Lung (tissue), 17 donors: ENCODE measurements at places on chromosomes 11 and 22. TPM values are rescaled to one million over a fixed set of nuclear protein-coding genes. Genes with fewer than 3 reads are reported as not detected.

GRCh38 chr22:31288496-31289240 lies 3.6 kb downstream of the PIK3IP1 start:
- no peak for DNase-seq

DNA sequence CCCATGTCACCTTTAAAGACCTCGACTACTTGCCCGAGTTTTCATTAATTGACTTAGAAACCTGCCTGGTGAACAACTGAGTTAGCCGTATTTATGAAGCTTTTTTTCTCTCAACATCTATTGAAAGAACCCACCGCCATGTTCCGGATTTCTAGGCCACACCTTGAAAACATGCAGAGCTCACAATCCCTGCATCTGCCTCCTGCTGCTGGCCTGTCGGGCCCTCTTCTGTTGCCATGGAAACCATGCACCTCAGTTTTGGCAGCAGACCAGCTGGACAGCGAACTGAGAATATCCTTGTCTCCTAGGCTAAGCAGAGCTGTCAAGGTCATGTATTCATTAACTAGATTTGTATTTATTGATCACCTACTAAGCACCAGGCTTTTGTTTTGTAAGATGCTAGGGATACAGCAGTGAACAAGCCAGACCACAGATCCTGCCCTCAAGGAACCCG lies 4.3 kb upstream of the PATZ1 start:
- DNase-seq: peak; percentile 58

FERMT3 gene
- total RNA-seq: 102 TPM

MAP6 gene
- 17.8 TPM for total RNA-seq

SLC1A2 gene
- 17.0 TPM for total RNA-seq

DNA sequence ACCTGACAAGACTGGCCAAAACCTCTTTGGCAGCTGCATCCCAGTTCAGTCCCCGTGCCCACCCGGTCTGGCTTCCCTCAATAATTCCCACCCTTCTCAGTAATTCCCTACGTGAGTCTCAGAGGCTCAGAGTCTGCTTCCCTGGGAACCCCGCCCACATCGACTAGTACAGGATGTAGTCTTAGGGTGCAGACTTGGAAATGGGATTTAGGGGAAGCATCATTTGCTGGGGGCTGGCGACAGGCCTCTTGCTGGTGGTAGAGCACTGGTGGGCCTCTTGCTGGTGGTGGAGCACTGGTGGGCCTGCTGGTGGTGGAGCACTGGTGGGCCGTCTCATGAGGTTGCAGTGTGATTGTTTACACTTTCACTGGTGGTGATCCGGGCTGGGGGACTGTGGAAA lies 199.5 kb upstream of the B3GAT1 start:
- DNase-seq: no peak

DNA sequence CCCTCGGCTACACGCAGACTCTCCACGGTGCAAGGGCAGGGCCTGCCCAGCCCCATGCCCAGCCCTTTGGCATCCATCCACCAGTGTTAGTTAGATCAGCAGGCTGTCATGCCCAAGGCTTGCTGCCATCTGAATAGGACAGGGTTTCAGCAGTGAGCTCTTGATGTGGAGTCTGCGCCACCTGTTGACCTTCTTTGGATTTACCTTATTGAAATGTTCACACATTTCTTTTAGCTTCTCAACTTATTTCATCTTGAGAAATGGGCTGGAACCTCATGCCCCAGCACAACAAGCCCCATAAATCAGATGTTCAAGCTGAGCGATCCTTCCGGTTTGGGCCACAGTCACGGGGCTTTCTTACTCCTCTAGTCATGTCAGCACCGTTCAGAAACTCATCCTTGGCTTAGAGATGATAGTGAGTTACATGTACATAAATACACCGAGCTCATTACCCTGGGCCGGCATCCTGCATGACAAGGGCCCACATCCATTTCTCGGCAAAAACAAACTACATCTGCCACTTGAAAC lies 61.7 kb downstream of the PARVB start:
- DNase-seq: peak; percentile 45

GRCh38 chr22:17120281-17120680 lies 879 bp downstream of the TMEM121B start:
- DNase-seq: peak; percentile 61

NPTXR gene
- 4.2 TPM for total RNA-seq

PKP3 gene
- 63.1 TPM for total RNA-seq

- no peak for DNase-seq
These were observed 18.2 kb downstream of the LHFPL7 start for GRCh38 chr22:24928322-24928721.

GAL gene
- 0.61 TPM for total RNA-seq

DNA sequence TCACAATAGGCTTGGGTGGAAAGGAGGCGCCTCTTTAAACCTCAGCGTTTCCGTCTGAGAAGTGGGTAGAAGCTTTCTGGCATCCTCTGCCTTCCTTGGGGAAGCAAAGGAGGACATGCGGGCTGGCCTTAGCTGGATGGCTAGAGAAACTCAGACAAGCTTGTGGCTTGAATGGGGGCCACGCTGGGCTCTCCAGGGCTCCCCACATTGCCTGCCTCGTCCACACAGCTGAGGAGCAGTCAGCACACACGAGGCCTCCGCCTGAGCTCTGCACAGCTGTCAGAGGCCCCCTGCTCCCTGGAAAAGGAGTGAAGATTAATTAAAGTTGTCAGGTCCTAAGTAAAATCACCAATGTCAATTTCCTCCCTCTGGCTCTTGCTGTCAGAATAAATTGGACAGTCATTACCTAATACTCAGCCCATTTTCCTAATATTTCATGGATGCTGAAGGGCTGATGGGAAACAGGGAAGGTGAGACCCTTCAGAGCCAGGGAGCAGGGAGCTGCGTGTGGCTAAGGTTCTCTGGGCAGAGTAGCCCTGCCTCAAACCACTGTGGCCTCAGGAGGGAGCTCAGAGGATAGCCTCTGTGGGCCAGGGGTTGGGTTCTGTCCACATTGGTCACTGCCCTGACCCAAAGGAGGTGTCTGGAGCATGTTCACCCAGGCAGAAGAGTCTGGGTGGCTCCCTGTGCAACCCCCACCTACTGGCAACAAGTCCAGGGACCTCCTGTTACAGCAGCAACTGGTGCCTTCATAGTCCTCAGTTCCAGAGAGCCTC lies 118.3 kb upstream of the CD82 start:
- DNase-seq: no peak

OTUB1 gene
- 40.8 TPM for total RNA-seq

DNA sequence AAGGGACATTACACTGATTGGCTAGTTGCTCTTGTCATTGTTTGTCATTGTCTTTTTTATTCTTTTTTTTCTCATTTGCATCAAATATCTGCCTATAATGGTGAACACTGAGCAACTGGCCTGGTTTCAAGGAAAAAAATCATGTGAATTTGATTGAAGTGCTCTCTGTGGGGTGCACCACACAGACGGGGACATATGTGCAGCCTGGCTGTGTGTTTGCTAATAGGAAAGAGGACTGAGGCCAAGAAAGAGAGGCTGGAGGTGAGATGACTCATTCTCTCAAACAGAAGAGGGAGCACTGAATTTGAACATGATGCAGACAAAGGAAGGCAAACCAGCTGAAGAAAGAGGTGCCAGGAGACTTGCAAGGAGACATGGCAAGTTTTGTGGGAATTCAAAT lies 684.9 kb upstream of the CCDC90B start:
- DNase-seq: peak; percentile 11

C22orf42 gene
- total RNA-seq: not detected

OR4A16 gene
- not detected for total RNA-seq

DNA sequence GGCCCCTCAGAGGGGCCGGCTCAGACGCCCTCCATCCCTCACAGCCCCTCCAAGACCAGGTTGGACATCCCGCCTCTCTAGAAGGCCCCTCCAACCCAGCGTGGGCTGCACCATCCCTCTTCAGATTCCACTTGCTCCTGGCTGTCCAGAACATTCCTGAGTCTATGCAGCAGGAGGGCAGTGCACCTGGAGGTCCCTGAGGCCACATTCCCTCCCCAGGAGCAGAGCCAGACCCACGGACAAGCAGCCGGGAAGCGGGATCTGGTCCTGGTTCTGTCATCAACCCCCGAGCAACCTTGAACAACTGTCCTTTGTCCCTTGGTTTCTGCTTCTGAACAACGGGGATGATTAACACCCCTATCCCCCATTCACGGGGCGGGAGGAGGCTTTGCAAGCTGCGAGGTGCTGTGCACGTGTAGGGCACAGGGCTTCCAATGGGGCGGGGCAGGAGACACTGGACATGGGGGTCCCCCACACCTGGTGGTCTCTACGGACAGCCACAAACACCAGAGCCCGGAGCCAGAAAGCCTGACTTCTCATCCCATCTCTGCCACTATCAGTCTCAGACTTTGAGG lies 13.2 kb upstream of the PDGFB start:
- DNase-seq: no peak

GNAZ gene
- total RNA-seq: 5.0 TPM

DNA sequence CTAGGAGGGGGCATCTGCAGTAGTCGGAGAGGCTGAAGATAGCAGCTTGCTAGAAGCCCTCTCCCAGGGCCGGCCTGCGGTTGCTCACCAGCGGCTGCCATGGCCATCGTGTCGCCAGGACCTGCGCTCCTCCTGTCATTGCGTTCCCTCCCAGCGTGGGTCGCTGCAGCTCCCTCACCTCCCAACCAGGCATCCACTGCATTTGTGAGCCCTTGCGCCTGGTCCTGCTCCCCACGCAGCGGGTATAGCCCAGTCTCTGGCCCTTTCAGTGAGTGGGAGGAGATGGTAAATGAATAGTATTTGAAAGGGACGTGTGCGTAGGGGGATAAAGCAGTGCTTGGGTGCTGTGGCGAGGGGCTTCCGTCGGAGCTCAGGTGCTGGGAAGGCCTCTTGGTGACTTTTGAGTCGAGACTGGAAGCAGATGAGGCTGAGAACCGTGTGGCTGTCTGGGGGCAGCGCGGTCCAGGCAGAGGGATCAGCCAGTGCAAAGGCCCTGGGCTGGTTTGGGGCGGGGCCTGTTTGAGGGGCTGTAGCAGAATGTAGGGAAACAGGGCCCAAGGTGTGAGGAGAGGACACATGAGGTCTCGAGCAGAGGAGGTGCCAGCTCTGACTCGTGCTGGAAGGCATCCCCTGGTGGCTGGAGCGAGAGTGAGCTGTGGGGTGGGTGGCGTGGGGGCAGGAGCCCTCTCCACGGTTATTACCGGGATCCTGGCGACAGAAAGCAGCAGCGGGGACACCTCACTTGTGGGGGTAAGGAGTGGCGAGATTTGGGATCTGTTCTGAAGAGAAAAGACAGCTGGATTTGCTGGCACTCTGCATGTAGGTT lies 39.3 kb downstream of the LRP5 start:
- DNase-seq: no peak

CREB3L1 gene
- total RNA-seq: 16.8 TPM

PGA5 gene
- total RNA-seq: 0.55 TPM

GRAP2 gene
- 2.8 TPM for total RNA-seq

GRCh38 chr11:76234416-76235232 lies 28.3 kb upstream of the WNT11 start:
- DNase-seq: peak; percentile 58

FXYD2 gene
- total RNA-seq: 6.9 TPM

CCDC83 gene
- not detected for total RNA-seq

DNA sequence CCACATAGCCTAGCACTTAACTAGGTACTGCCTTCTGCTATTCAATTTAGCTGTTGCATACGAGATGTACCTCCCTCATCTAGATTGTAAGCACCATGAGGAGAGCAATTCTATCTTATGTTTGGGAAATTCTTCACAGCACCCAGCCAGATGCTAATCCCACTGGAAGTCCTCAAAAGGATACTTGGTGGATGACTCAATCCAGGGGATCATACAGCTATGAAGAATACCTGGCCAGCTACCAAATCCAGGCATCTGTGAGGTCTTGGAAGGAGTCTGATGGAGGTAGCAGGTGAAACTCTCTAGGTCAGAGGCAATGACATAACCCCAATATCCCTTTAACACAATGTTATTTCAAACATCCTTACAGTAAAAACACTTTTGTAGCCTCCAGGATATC lies 167.8 kb upstream of the NCAM1 start:
- DNase-seq: no peak

KDM4E gene
- not detected for total RNA-seq

DNA sequence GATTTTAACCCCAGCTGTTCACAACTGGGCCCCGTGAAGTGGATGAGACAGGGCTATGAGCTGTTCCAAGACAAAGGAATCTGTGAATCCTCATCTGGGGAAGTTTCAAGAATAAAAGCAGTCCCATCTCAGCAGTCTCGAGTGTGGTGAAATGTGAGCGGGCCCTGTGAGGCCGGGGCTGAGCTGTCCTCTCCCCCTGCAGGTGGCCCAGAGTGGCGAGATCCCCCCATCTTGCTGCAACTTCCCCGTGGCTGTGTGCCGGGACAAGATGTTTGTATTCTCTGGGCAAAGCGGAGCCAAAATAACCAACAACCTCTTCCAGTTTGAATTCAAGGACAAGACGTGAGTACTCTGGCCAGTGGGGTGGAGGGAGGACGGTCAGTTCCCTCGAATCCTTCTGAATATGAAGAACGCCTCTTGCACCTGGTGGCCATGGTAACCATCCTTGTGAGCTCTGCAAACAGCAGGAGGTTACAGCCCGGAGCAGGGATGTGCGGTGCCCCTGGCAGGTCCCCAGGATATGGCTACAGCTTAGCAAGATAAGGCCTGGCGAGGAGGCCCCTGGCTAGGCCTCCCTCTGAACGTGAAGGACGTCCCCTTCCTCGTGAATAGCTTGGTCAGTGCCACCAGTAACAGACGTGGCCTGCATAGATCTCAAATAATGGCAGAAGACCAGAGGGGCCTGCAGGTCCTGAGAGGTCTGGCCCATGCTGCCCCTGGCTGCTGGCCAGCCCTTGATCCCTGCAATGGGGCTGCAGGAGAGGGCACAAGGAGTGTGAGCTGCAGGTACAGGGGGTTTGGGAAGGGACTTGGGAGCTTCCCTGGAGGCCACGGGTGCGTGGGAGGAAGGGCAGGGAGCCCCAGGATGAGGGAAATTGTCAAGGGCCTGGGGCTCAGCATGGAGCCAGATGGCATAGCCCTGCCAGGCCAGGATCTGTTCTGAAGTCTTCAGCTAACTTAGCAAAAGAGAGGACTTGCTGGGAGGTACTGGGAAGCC lies 8.4 kb downstream of the LZTR1 start:
- DNase-seq: no peak

MS4A15 gene
- not detected for total RNA-seq

MDK gene
- 134 TPM for total RNA-seq

SPON1 gene
- 98.6 TPM for total RNA-seq

GRCh38 chr11:75174781-75175370 lies 24.0 kb downstream of the SLCO2B1 start:
- no peak for DNase-seq

OR4D5 gene
- not detected for total RNA-seq

- peak; percentile 47 for DNase-seq
These were observed 899.6 kb downstream of the OPCML start for GRCh38 chr11:132632641-132633124.

- no peak for DNase-seq
These were observed 120.9 kb downstream of the SWAP70 start for GRCh38 chr11:9784602-9785315.

GRCh38 chr22:43391306-43391705 lies 20.5 kb upstream of the MPPED1 start:
- no peak for DNase-seq

OR8A1 gene
- not detected for total RNA-seq

DNA sequence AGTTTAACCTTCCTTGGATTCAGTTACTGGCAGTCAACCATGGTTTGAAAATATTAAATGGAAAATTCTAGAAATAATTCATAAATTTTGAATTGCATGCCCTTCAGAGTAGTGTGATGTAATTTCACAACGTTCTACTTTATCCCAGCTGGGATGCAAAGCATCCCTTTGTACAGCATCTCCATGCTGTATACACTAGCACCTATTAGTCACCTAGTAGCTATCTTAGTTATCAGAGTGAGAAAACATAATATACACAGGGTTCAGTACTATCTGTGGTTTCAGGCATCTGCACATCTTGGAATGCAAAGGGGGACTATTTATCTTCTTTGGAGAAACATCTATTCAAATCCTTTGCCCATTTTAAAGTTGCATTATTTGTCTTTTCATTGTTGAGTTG lies 30.8 kb downstream of the CBL start:
- DNase-seq: no peak

ADORA2A gene
- total RNA-seq: 10.0 TPM

CRYBB1 gene
- 0.57 TPM for total RNA-seq

C22orf23 gene
- total RNA-seq: 4.2 TPM
